Stimulated activated CD8-positive, alpha-beta memory T cell treated with anti-CD3 and anti-CD28 coated beads, Interleukin-7, amount 100 ng/mL, for 24 hours (primary cell): ENCODE measurements at places on chromosomes 16 and 17.

DNA sequence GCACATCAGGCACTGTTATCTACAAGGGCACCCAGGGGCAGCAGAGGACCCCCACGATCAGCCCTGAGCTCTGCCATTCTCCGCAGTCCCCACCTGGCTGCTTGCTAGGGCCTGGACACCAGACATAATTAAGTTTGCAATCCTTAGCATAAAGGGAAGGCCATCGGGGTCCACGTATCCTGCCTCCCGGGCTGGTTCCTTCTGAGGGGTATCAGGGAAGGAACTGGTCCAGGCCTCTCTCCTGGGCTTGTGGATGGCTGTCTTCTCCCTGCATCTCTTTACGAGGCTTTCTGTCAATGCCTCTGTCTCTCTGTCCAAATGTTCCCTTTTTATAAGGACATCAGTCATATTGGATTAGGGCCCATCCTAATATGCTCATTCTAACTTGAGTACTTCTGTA is 77.8 kb downstream of the CYLD start:
- no peak for DNase-seq

GRCh38 chr16:84661418-84662060 is 13.2 kb downstream of the KLHL36 start:
- no peak for DNase-seq

- DNase-seq = no peak
Observed at GRCh38 chr17:4947411-4948165, 742 bp downstream of the PFN1 start.

- no peak for DNase-seq
Observed at GRCh38 chr16:3023415-3023668, 400 bp downstream of the HCFC1R1 start.

DNA sequence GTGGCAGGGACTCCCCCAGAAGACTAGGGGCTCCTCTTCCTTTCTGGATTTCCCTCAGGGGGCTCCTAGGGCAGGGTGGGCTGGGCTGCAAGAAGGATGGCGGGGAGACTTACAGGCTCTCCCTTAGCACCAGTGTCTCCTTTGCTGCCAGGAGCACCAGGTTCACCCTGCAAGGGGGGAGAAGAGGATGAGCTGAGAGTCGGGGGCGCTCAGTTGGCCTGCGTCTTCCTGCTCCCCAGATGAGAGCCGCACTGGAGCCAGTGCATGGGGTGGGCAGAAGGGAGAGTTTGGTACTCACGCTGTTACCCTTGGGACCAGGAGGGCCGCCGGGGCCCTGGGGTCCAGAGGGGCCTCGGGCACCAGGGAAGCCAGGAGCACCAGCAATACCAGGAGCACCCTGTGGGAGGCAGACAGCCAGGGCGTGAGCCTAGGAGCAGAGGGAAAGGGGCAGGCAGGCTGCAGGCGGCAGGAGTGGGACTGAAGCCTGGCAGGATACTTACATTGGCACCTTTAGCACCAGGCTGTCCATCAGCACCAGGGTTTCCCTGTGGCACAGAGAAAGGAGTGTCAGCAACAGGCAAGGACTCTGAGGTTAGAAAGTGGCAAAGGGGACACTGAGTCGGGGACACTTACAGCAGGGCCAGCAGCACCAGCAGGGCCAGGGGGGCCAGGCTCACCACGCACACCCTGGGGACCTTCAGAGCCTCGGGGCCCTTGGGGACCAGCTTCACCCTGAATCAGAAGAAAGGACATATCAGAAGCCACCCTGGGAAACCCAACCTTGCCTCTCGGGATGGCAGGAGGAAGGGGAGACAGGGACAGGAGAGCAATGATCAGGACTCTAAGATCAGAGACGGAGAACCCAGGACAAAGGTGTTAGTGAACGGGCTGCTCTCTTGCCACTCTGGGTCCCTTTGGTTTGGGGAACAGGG is 6.2 kb downstream of the COL1A1 start:
- no peak for DNase-seq

- no peak for DNase-seq
Observed at GRCh38 chr17:42040818-42041217, 9.6 kb downstream of the C17orf113 start.

GRCh38 chr16:4944333-4945281 is 7.7 kb upstream of the PPL start:
- no peak for DNase-seq

GRCh38 chr16:50645563-50646220 is 35.4 kb downstream of the SNX20 start:
- no peak for DNase-seq

DNA sequence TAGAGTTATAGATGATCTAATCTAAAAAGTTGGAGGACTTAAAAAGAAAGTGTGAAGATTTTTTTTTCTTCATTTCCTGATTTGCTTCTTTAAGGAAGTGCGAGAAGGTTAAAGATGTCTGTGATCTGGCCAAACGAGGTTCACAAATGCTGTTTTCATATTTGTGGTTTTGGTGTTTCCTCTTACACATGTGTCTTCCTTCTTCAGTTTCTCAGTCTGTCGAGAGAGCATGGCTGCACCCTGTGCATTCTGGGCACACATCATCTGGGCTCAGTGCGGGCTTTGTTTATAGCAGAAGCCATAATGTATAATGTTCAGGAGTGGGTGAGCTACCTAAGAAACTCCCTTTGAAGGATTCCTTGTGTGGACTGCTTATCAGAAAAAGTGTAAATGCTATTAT is 260.4 kb upstream of the TBX2 start:
- DNase-seq = no peak

GRCh38 chr16:1245452-1246020 is 5.0 kb downstream of the TPSAB1 start:
- DNase-seq = no peak

DNA sequence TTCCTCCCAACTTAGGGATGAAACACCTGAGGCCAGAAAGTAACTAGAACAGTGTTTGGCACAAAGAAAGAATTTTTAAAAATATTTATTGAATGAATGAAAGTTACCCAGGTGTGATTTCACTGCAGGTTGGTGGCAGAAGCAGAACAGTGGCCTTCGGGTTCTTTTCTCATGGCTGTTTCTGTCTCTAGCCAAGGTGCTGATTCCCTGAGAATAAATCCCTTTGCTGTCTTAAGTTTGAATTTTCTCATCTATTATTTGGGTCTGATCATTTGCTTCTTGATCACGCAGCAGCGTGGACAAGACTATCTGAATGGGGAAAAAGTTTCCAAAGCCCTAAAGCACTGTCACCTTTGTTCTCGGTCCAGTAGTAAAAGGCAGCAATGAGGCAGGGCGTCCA is 73.1 kb upstream of the KIFC3 start:
- no peak for DNase-seq

- DNase-seq = no peak
Observed at GRCh38 chr17:72900654-72900971, 191.9 kb downstream of the SLC39A11 start.

- no peak for DNase-seq
Observed at GRCh38 chr17:17921192-17922069, 50.8 kb downstream of the TOM1L2 start.

GRCh38 chr17:77527836-77528505 is 387.2 kb downstream of the SEC14L1 start:
- no peak for DNase-seq

GRCh38 chr16:78516006-78516736 is 416.7 kb downstream of the WWOX start:
- no peak for DNase-seq

GRCh38 chr17:38825762-38826247 is 684 bp upstream of the CWC25 start:
- DNase-seq = no peak

DNA sequence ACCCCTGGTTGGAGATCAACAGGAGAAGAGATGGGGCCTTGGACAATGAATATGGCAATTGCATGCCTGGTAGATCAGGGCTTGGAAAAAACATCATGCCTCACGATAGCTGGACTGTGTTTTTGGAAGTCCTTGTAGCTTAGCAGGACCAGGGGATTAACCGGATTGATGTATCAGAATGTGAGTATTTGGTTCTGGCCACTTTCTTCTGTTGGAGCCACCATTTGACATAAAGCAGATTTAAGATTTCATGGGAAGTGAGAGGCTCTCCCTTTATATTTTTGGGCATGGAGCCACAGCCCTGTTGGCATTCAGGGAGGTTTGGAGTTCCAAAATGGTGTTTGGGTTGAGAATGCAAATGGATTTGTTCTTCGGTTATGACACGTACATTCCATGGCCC is 424.7 kb upstream of the MAF start:
- DNase-seq = no peak

DNA sequence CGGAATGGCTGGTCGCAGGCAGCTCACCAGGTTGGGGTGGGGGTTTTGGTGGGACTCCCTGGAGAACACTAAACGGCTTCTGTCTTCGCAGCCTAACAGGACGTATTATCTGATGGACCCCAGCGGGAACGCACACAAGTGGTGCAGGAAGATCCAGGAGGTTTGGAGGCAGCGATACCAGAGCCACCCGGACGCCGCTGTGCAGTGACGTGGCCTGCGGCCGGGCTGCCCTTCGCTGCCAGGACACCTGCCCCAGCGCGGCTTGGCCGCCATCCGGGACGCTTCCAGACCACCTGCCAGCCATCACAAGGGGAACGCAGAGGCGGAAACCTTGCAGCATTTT is 59.7 kb downstream of the PDPK1 start:
- DNase-seq = no peak

DNA sequence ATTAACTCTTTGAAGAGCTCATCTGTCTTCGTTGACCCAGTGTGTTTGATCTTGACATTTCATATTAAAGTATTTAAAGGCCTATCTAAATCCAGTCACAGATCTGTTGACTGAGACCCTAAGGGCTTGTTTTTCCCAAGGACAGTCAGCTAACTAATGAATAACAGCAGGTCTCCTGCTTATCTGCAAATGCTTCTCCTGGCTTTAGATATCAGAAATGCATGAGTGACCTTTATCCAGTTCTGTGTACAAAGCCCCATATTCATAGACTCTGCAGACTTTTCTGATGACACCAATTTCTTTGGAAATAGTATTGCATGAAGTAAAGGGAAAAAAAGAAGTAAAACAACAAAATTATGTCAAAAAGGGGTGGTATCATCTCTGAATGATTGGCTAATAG is 70.3 kb downstream of the YPEL2 start:
- no peak for DNase-seq
